ENCODE measurements at places on chromosomes 13 and 19.

DNA sequence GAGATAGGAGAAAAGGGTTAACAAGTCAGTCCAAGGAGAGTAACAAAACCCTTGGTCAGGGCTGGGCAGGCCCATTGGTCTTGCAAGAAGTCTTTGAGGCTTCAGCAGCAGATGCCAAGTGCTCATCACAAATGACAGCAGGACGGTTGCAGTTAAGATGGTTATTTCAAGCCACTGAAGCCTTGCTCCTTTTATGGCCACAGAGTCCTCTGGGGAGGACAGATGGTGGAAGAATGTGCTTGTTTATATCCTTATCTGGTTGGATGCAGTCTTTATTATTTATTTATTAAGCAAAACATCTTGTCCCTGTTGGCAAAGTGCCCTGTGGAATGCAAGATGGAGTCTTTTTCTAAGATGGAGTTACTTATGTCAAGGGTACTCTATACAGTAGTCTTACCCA, 19.2 kb upstream of the ZNF331 start:
- no peak for DNase-seq

GRCh38 chr13:112725346-112726015, 35.6 kb downstream of the ATP11A start:
- no peak for DNase-seq

GRCh38 chr13:79349011-79349410, 57.0 kb downstream of the RBM26 start:
- no peak for DNase-seq

GRCh38 chr19:19043481-19043880, 10.1 kb downstream of the ARMC6 start:
- DNase-seq: no peak

GRCh38 chr13:110565296-110565695, 3.8 kb upstream of the RAB20 start:
- DNase-seq: no peak

- DNase-seq: no peak
Measured at GRCh38 chr13:27403727-27404385, 20.6 kb upstream of the GTF3A start.

GRCh38 chr13:76790980-76791819, 95.0 kb downstream of the KCTD12 start:
- no peak for DNase-seq

DNA sequence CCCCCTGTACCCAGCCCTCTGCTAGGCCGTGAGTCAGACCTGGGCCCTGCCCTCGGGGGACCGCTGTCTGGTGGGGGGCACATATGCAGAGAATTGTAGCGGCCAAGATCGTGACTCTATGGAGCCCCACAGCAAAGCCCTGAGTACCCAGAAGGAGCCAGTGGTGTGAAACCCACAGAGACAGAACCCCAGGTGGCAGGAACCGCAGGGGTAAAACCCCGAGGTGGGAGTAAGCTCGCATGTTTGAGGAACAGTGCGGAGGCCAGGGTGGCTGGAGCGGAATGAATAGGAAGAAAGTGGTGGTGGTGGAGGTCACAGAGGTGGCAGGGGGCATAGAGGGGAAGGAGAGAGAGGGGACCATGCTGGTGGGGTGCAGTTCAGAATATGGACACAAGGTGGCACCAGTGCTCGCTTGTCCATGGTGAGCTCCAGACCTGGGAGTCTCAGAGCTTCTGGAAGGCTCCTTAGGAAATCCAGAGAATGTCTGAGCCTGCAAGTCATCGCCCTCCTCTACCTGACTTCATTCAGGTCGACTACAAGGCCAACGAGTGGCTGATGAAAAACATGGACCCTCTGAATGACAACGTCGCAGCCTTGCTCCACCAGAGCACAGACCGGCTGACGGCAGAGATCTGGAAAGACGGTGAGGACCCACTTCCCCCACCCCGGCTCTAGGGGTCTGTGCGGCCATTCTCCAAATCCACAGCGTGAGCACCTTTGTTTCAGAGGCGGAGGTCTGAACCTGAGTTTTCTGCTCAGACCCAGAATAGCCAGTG, 48.9 kb downstream of the MYH14 start:
- no peak for DNase-seq

- DNase-seq: no peak
Measured at GRCh38 chr13:85383291-85383690, 415.9 kb downstream of the SLITRK6 start.

- no peak for DNase-seq
Measured at GRCh38 chr13:27504868-27505194, 54.5 kb upstream of the MTIF3 start.

GRCh38 chr13:36130552-36131221, 495 bp downstream of the DCLK1 start:
- DNase-seq: no peak

Data from effector CD4-positive, alpha-beta T cell (primary cell).